ENCODE measurements at places on chromosomes 7 and 10.
A peak's percentile ranks its signal among the peaks of the same experiment; 100 is the strongest.

GRCh38 chr7:55191926-55192692 is 173.0 kb upstream of the LANCL2 start:
- peak; percentile 63 for DNase-seq

GRCh38 chr7:52088008-52088901 is 771.6 kb upstream of the COBL start:
- DNase-seq: peak; percentile 81

GRCh38 chr7:134612197-134612596 is 34.5 kb upstream of the BPGM start:
- no peak for DNase-seq

DNA sequence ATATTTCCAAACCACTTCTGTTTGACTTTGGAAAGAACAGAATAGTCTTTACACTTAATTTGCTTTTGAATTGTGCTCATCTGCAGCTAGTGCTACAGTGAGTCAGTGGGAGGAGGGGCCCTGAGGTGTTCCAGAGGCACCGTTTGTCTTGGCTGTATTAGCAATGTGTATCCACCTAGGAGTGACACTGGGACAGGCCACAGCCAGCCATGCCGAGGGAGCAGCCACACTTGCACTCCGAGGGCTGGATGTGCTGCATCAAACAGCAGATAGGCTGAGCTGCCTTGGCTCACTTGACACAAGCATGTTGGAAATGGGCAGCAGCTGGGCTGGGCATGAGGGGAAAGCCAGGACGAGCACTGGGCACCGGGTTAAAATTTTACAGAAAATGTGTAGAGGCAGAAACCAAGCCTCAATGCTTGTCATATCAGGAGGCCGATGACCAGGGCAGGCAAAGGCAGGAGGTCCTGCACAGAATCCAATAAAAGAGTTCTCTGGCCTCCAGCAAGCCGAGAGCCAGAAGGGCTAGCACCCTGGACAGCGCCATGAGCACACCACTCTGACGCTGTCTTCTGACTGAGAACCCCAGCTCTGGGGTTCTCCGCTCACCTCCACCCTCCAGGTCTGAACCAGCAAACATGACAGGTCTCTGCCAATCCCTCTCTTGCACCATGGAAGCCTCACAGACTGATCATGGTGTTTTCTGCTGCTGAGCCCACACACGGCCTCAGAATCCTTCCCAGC is 163.3 kb downstream of the GRID1 start:
- DNase-seq: peak; percentile 81

- peak; percentile 77 for DNase-seq
Observed at GRCh38 chr10:62433181-62433692, 59.1 kb downstream of the ZNF365 start.

GRCh38 chr10:19033741-19034140 is 14.9 kb upstream of the MALRD1 start:
- no peak for DNase-seq

- no peak for DNase-seq
Observed at GRCh38 chr7:98551611-98552273, 65.3 kb upstream of the NPTX2 start.

DNA sequence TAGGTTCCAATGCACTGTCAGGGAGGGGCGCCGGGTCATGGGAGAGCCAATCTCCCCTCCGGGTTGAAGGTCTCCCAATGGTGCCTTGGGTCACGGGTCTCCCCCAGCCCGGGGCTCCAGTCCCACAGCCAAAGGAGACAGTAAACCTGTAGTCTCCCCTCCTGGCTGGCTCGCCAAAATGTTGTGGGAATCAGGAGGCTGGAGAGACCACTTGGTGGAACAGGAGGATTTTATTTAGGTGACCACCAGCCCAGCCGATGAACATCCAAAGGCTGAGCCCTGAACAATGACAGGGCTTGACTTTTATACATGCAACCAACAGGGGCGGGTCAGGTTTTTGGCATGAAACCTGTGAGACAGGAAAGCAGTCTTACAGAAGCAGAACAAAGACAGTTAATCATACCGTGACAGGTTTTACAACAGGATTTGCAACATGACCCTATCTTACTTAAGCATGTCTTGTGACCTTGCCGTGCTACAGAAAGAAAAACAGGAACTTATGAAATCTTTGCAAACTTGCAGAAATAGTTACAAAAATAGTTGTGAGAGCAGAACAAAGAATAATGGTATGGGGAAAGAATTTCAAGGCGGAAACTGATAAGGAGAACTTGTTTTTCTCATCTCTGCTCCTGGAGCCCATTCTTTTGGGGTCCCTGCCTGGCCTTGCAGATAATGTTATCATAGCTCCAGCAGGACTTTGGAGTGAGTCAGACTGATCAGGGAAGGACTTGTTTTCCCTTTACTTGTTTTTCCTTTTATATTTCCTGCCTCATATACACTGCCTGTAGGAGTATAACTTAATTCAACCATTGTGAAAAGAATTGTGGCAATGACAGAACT is 7.1 kb downstream of the ERV3-1 start:
- no peak for DNase-seq

DNA sequence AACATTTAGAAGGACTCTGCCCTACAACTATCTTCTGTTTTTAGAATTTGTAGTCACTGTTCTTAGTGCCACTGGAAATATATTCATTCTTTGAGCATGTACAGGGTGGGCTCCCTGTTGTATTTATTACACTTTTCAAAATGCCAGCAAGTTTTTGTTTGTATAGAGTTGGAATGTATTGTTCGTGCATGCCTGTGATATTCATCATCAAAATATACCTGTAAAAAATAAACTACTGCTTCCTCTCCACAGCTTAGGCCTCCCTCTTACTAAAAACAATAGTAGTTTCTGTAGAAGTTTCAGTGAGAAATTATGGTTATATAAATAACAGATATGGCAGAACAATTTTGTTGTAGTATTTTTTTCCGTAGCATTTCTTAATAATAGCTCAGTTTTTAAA is 61.6 kb downstream of the NHLRC2 start:
- no peak for DNase-seq

- DNase-seq: no peak
Observed at GRCh38 chr7:3712841-3713240, 411.8 kb downstream of the SDK1 start.

- DNase-seq: peak; percentile 22
Observed at GRCh38 chr10:14667280-14667679, 107.4 kb downstream of the FAM107B start.

- DNase-seq: no peak
Observed at GRCh38 chr7:55004579-55004978, 14.2 kb upstream of the EGFR start.

- no peak for DNase-seq
Observed at GRCh38 chr7:11341285-11341944, 367.7 kb downstream of the PHF14 start.

DNA sequence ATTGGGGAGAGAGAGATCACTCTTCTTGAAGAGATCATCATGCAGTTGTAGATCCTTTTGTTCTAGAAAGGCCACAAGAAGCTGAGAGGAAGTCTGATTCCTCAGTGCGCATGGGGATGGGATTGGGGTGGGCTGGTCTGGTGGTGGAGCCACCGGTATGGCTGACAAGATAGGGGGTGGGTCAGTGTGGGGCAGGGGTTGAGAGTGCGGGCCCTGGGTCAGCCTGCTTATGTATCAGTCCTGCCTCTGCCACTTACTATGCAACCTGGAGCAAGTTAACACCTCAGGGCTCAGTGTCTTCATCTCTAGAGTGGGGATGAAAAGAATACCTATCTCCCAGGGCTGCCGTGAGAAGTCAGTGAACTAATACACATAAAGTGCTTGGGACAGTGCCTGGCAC is 8.0 kb downstream of the SMARCD3 start:
- no peak for DNase-seq

DNA sequence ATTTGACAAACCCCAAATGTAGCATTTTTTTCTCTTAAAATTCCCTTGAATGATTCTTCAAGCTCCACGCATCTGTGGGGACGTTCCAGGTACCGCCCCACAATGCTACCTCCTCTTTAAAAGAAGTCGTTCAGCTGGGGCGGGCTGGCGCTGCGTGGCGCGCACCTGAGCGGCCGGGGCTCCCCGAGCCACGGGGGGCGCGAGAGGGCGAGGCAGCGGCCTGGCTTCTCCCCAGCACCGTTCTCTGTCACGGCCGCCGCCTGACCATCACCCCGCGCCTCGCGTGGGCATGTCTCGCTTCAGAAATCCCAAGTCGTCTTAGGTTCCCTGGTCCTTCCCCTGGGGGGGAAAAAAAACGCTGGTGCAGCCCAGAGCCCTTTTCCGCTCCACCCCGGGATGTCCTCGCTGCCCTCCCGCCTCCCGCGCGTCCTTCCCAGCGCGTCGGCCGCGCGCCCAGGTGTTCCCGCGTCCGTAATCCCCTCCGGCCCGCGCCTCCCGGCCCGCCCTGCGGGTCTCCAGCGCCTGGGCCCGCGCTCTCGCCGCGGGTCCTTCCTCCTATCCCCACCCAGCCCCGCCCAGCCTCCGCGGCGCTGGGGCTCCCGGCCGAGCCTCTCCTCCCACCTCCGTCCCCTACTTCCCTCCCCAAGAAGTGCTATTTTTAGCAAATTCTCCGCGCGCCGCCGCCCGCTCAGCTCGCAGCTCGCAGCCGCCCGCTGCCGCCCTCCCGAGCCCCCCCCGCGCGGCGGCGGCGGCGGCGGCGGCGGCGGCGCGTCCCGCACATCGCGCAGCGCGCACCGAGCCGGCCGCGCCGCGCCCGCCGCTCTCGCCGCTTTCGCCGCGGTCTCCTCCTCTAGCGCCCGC is 58.7 kb upstream of the PRPS1L1 start:
- DNase-seq: peak; percentile 55

DNA sequence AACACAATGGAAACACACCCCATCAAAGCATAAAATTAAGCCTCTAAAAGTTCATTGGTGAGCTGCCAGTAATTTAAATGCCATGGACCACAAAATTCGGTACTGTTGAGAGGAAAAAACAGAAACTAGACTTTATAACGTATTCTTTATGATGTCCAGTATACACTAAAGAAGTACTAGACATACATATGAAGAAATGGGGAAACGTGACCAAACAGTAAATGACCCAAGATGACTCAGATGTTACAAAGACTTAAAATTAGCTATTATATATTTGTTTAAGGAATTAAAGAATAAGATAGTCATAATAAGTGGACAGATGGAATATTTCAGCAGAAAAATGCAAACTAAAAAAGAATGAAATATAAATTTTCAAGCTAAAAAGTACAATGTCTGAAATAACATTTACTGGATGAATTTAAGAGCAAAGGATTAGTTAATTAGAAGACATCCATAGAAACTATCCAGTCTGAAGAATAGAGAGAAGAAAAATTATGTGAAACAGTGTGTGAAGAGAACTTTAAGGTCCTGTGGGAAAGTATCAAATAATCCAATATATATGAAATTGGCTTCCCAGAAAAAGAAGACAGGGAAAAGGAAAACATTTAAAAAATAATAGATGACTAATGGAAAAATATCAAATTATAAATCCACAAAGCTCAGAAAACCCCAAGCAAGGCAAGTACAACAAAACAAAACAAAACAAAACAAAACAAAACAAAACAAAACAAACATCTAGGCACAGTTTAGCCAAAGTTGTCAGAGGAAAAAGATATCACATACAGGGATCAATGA is 69.4 kb downstream of the SAMD9 start:
- DNase-seq: no peak

DNA sequence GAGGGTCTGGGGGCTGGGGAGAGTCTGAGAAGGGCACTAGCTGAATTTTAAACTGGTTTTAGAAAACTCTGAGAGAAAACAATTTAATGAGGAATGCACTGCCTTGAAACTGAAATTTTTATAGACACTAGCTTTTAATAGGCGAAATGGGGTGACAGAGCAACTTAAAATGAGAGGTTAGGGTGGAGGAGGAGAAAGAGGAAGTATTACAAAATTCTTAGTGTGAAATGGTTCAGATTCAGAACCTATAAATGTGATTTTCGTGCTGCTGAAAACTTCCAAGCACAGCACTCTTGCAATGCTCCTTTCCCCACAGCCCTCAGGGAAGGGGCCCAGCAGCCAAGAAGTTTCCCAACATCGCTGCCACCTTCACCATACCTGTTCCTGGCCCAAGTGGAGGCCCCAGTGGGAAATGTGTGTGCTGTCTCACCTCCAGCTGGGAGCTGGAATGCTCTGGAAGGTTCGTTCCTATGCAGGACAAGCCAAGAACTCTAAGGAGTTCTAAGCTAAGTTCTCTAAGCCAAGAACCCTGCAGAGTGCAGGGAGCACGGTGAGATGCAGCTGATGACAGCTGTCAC is 60.0 kb downstream of the ATXN7L1 start:
- no peak for DNase-seq

GRCh38 chr10:62380016-62380415 is 5.8 kb downstream of the ZNF365 start:
- DNase-seq: peak; percentile 68

DNA sequence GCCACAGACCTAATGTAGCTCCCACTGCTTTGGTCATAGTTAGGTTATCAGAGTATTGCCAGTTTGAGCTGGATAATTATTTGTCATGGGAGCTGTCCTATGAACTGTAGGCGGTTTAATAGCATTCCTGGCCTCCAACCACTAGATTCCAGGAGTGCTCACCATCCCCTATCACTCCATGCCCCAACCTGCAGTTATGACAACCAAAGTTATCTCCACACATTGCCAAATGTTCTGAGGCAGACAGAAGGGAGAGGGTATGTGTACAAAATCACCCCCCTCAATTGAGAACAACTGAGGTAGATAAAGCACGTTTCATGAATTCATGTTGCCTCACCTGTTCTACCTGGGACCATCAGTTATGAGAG is 119.0 kb upstream of the CACUL1 start:
- no peak for DNase-seq

DNA sequence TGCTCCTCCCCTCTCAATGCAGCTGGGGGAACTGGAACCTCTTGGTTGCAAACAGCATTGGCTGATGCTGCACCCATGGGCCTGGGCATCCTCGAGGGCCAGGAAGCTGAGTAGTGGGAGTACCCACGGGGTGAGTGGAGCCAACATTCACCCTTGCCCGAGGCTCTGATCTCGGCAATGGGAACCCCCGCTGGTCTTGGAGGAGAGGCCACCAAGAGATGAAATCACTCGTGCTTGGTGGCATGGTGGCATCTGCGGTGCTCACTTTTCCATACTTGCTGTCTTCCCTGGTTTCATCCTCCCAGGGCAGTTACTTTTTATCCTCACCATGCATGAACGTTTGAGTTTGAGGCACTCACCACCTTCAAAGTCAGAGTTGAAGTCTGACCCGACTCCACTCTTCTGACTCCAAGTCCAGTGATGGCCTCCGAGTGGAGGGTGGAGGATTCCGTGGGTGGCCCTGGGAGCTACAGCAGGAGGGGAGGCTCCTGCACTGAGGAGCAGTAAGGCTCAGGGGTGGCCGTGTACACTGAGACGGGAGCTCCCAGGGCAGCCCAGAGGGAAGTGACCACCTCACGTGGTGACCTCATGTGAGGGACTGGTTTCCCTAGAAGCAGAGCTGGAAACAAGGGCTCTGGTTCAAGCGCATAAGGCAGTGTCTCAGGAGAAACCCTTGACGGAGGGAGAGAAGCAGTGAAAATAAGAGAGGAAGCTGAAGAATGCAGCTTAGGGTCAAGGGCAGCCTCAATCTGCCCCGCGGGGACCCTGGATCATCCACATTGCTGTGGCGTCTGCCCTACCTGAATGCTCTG is 349.1 kb downstream of the TCERG1L start:
- peak; percentile 37 for DNase-seq

- peak; percentile 38 for DNase-seq
Observed at GRCh38 chr7:157471259-157472125, 134.7 kb downstream of the DNAJB6 start.

Data from islet precursor cell (in vitro differentiated cells).